Prostate gland (tissue), 2 donors: ENCODE measurements at places on chromosomes 13 and 19. TPM values are rescaled to one million over a fixed set of nuclear protein-coding genes. Genes with fewer than 3 reads are reported as not detected.

Gene SOHLH2
- 2.3 TPM for total RNA-seq

Gene C2CD4C
- total RNA-seq, result 3.1 TPM

Gene LILRA1
- 0.96 TPM for total RNA-seq

Gene ZNF491
- total RNA-seq, result 2.3 TPM

Gene LACC1
- total RNA-seq, result 27.8 TPM

Gene SELENOV
- not detected for total RNA-seq

- no peak for DNase-seq
Measured at GRCh38 chr19:48686088-48686487, 9.7 kb upstream of the FUT2 start.

DNA sequence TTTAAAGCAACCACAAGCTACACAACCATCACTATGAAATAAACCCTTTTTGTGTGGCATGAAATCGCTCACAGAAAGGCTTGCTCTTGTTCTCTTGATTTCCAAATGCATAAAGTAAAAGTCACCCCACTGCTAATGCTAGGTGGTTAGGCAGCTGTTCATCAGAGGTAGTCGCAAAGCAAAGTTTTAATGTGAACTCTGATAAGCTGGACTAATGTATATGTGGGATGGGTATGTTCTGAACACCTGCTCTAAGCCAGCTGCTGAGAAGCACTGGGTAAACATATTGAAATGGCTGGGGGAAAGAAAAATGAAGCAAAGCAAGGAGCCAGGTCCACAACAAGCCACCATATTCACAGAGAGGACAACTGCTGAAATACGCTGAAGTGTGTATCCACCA lies 142.3 kb downstream of the KLF12 start:
- no peak for DNase-seq

DNA sequence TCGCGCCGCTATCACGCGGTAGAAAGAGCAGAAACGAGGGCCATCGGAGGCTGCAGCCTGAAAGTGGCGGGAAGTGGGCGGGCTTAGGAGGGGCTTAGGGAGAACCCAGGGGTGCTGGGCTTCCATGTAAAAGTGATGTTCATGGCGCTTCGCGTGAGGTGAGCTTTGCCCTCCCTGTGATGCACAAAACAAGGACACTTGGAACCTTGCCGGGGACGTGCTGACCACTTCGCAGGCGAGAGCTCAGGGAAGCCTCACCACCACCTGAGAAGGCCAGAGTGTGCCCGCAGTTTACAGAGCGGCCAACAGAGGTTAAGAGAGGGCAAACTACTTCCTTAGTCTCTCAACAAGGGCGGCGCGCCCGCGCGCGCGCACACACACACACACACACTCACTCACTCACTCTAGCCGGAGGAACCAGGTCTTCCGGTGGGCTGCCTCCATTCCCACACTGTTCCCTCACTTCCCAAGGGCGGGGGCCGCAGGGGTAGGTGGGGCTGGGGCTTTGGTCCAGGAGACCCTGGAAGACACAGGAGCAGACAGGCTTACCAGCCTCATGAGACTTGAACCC lies 651 bp downstream of the GAPDHS start:
- no peak for DNase-seq

- DNase-seq, result no peak
Measured at GRCh38 chr13:113596321-113597200, 12.0 kb downstream of the TFDP1 start.

DNA sequence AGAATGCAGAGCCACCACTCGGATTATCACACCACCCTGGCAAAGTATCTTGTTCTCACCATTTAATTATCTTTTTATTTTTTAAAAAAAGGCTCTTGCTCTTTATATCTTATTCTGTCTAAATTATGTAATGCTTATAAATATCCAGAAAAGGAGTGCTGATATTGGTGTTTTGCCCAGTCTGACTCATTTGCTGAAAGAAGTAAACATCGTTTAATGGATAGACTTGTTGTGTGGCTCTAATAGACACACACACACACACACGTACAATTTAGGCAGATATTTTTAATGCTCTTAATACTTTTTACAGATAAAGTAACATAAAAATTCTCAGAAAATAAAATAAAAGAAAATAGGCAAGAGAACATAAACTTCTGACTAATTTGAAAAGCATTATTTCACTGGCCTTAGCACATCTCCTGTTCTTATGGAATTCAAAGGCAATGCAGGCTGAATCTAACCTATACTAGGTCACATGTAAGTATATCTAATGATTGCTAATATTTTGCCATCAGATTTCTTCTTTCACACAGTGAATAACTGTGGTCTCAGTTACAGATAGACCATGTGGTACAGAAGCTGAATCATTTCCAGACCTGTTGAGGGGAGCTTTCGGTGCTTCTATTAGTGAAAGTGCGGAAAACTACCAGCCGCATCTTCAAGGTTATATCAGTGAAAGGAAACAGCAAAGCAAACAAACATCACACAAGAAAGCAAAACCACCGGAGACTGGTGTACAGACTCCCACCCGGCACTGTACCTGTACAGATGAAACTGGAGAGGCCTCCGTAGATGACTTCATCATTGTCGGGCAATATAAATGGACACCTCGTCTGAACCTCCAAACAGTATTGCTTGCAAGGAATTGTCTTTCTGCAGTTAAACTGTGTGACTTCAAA lies 642.1 kb upstream of the ARGLU1 start:
- no peak for DNase-seq

DNA sequence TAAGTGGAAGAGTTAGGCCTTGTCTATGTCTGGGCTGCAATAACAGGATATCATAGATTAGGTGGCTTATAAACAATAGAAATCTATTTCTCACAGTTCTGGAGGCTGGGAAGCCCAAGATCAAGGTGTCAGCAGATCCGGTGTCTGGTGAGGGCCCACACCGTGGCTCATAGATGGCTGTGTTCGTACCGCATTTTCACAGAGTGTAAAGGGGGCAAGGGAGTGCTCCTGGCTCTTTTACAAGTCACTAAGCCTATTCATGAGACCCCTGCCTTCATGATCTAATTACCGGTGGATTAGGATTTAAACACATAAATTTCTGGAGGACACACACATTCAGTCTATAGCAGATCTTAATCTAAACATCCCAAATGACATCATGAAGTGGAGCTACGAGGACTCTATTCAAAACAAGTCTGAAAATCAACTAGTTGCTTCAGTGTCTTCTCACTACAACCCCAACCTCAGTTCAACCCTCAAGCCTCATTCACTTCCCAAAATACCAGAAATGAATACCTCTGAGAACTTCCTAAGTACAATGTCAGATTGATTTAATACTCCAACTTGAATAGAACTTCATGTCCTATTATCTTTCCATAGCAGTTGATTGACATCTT lies 23.5 kb downstream of the ENOX1 start:
- no peak for DNase-seq

GRCh38 chr19:31380854-31381253 lies 31.6 kb upstream of the TSHZ3 start:
- DNase-seq, result no peak

DNA sequence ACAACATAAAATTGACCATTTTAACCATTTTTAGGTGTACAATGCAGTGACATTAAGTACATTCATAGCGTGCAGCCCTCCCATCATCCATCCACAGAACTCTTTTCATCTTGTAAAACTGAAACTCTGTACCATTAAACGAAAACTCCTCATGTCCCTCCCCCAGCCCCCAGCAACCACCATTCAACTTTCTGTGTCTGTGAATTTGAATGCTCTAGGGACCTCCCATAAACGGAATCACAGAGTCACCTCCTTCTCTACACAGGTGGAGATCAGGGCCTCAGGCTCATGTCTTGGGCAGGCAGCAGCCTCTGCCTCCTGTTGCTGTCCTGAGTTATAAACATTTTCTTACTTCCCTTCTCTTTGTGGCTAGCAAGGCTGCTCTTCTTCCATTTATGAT lies 7.3 kb upstream of the CCNE1 start:
- DNase-seq, result no peak

DNA sequence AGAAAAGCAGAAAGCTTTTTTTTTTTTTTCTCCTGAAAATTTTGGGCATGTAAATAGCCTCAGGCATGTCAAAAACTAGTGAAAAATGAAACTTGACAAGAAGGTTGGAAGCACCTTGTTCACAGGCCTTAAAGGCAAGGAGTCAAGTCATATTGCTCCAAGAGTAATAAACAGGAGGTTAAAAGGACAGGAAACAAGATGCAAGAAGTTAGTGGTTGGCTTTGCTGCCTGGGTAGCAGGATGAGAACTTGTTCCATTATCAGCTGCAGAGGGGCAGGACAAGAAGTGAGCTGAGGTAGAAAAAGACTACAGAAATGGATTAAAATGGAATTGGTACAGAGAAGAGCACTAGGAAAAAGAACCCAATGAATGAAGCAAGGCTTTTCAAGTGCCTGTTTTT lies 242.6 kb downstream of the DCT start:
- DNase-seq, result no peak

GRCh38 chr19:11821474-11822109 lies 7.5 kb downstream of the ZNF440 start:
- DNase-seq, result no peak

- no peak for DNase-seq
Measured at GRCh38 chr19:1217366-1217765, 11.8 kb downstream of the STK11 start.

DNA sequence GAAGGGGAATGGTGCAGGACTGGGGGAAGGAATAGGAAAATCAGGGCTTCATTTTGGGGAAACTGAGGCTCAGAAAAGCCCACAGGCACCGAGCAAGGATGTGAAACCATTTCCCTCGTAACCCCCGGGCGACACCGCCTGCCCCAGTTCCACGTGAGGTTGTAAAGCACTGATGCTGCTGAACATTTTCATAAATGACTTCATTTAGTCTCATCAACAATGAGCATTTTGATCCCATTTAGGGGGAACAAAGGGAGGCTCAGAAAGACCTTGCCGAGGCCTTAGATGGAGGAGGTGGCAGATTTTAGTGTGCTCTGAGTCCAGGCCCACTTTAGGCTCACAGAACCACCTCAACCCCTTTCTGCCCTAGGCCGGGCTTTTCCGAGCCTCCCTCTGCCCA lies 20.5 kb upstream of the FBXO27 start:
- no peak for DNase-seq
